Colonic mucosa (tissue), 4 donors: ENCODE measurements at places on chromosomes 5 and 9. TPM values are rescaled to one million over a fixed set of nuclear protein-coding genes. Genes with fewer than 3 reads are reported as not detected.

The TEX10 gene
- total RNA-seq: 8.3 TPM

The OMD gene
- 0.37 TPM for total RNA-seq

The ITK gene
- total RNA-seq: 1.4 TPM

The TIMD4 gene
- 0.42 TPM for total RNA-seq

The CTSV gene
- 4.8 TPM for total RNA-seq

The SPARC gene
- 258 TPM for total RNA-seq

- DNase-seq: no peak
Measured at GRCh38 chr9:134217431-134218210, 53.3 kb upstream of the RNU6ATAC start.

GRCh38 chr5:26881901-26882300 lies 156.5 kb downstream of the CDH9 start:
- no peak for DNase-seq

DNA sequence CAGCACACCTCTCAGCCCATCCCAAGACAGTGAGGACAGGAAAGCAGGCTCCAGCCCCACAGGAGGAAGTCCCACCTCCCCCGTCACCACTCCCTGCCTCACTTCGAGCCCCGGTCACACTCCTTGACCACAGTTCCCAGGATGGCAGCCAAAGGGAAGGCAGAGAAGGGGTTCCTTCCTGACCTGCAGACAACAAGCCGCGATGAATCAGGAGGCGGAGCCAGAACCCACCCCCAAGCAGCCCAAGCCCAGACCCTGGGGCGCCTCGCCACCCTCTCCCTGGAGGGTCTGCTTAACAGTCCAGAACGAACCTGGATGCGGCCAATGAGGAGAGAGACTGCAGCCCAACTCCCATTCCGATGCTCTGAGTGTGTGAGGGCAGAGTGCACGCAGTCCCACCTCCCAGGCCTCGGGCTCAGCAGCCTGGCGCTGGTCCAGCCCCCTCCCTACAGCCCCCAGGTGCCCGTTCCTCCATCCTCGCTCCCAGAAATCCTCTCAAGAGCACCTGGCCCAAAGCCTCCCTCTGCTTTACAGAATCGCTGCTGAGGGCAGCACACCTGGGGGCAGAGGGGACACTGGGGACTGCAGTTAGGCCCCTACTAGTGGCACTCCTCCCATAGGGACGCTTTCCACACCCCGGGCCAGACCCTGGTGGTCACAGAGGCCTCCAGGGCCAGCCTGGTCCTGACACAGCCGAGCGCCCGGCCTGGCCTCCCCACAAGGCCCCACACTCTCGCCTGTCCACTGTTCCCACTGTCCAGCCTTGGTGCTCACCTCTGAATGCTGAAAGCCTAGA lies 69.6 kb upstream of the LRRTM2 start:
- DNase-seq: no peak

DNA sequence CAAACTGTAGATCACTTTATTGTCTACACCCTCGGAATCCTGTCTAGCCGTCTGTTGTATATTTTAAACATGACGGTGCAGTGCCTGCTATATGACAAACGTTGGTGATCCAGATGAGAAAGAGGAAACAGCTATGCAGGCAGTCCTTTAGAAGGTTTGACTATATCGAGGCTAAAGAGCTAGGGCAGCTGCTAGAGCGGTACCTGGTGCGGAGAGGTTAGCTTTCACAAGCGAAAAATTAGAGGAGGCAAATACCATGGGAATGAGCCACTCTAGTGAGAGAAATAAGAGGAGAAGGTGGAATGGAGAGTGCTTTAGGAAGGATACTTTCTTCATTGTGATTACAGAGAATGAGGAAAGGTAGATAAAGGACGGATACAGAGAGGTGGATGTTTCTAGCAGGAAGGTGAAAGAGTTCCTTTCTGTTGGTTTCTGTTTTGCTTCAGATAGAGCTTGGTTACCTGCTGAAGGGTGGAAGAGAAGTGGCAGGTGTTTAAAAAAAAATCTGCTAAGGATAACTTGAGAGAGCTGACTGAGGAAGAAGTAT lies 959 bp upstream of the FBXL17 start:
- DNase-seq: no peak

- DNase-seq: peak; percentile 81
Measured at GRCh38 chr9:124220946-124221451, 36.8 kb upstream of the NEK6 start.

GRCh38 chr9:97484134-97484533 lies 17.3 kb upstream of the TMOD1 start:
- no peak for DNase-seq

DNA sequence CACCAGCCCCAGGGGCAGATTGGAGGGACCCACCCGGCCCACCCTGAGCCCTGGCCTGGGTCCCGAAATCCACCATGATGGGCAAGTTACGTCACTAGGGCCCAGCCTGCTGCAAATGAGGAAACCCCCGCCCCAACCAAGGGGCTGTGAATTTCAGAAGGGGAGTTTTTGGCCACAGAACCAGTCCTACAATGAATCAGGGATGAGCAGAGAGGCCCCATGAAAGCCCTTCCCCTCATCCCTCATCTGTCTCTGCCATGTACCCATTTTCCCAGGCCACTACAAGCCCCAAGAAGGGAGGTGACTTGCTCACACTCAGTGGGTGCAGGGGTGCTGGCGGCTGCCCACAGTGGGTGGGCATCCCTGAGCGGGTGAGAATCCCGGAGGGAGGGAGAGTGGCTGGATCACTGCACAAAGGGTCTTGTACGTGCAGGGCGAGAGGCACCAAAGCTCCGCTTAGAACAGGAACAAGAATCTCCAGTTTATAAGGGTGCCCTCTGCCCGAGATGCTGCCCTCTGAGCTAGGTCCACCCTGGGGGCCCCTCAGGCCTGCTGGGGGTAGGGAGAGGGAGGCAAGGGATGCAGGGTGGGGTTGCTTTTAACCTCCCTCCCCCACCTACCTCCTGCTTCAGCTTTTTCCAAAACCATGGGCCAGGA lies 10.4 kb upstream of the TCF7 start:
- DNase-seq: no peak

DNA sequence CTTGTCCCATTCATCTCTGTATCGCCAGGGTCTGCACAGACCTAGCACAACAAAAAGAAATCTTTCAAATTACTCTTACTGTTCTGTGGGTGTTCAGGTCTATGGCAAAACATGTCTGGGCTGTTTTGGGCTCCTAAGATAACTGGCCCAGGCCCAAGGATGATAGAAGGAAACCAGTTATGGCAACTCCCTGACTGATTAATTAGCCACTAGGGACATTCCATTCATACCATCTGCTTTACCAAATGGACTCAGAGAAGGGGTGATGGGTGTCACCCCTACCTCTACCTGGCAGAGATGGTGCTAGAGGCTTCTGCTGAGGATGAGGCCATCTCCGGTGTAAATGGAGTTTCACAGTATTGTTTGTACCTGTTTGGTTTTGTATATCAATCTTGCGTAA lies 1.9 kb downstream of the SLC31A2 start:
- no peak for DNase-seq

GRCh38 chr9:98135938-98136337 lies 16.9 kb upstream of the TRIM14 start:
- DNase-seq: no peak

DNA sequence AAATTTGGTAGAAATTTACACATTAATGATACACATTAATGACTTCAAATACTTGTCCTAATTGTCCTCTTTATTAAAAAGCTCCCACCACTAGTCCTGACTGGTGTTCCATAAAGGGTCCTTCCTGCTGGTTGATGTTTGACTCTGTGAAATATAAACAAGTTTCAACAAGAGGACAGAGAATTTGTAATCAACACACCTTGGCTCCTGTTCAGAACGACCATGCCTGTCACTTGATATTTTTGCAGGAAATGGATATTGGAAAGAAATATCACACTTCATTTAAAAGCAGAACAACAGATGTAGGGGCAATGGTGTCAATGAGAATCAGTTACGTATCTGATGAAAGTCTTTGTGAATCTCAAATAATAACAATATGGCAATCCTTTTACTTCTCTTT lies 211.7 kb downstream of the ENC1 start:
- DNase-seq: no peak

DNA sequence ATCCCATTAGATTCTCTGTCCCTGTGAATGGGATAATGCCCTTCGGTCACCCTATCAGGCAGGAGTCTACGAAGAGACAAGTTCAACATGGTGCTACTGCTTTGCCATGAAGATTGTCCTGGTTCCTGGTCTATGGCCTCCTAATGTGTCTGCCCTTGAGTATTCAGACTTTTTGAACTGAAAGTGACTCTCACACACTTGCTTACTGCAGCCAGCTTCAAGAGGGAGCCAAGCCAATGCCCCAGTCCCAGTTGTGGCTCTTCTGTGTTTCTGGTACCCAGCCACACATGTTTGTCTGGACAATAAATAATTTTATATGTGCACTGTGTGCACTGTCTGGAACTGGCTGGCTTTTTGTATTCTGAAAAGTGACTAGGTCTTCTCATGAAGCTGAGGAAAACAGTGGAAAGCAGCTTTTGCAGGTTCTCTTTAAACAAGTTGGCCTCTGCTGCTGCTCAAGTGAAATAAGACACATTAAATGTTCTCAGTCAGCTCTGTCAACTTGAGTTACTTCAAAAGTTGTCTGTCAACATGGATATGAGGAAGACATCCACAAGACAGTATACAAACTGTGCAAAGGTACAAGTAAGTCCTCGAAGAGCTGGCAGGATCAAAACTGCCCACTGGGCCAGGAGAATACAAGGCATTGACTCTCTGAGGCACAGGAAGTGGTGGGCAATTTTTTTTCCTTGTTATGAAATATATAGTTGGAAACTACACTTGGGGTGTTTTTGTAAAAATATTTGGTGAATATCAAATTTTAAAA lies 60.0 kb downstream of the ZNF608 start:
- DNase-seq: no peak

- no peak for DNase-seq
Measured at GRCh38 chr5:154793599-154794524, 38.7 kb downstream of the LARP1 start.

DNA sequence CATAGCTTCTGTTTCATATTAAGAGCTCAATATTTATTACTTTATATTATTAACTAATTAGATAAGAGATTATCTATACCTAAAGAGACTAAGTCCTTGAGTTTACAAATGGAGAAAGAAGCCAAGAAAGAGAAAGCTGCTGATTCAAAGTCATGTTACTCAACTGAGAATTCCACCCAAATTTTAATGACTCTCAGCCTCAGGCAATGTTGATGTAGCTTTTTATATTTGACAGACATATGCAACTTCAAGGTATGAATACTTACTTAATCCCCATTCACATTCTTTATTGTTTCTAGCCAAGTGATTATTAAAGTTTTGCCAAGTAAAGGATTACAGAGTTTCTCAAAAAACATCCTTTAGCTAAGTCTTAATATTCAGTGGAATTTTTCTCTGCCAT lies 527.5 kb upstream of the NMUR2 start:
- DNase-seq: no peak

- DNase-seq: no peak
Measured at GRCh38 chr5:164002628-164003027, 497.2 kb downstream of the MAT2B start.

GRCh38 chr9:137781906-137782585 lies 95.5 kb upstream of the CACNA1B start:
- no peak for DNase-seq

GRCh38 chr9:110940951-110941557 lies 97.2 kb downstream of the LPAR1 start:
- no peak for DNase-seq

DNA sequence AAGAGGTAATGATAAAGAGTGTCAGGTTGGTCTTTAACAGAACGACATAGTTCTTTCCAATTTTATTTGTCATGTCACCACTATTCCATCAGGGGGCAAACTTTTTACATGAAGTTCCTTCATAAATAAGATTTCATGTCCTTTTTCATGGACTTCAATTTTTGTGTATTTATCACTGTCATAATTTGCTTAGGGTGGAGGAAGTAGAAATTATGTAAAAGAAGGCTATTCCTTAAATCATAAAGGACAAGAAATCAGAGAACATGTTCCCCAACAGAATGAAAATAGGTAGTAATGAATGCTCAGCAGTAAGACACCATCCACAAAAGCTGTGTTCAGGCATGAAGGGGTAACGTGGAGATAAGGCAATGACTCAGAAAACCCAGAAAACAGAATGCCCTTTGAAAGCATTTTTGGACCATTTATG lies 72.7 kb downstream of the ZFAND5 start:
- DNase-seq: no peak

GRCh38 chr5:147072622-147073021 lies 162.2 kb upstream of the STK32A start:
- no peak for DNase-seq

DNA sequence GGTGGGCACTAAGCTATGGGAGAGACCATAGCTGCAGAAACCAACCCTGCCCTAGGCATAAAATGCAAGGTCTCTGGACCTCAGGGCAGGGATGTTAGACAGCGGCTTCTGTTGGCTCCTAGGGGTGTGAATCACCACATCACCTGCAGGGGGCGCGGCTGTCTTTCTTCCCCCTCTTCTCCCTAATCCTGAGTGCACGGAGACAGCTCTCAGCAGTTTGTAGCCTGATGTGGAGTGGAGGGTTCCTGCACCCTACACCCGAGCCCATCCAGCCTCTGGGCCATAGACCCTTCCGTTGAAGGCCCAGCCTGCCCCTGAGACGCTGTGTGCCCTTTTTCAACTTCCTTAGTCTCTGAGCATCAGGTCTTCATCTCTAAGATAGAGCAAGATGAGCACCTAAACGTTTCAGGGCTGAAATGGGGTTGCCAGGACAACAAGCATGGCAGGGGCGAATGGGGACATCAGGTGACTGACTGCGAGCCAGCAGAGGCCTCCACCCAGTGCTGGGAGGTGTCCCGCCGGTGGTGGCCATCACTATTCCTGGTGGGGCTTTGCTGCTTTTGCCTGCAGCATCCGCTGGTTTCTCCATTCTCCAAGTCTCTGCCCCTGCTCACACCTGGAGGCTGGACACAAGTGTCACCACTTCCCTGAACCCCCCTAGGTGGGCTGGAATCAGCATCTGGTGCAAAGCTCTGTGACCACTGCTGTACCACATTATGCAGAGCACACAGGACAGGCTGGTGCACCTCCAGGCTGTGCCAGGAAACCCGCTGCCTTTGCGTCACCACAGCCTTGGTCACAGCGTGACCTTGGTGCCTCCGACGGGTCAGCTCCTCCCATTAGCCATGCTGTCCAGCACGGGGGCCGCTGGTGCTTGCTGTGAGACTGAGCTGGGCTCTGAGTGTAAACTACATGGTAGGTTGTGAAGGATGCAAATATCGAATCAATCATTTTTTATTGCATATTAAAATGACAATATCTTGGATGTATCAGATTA lies 2.5 kb upstream of the SEC16A start:
- DNase-seq: peak; percentile 90

DNA sequence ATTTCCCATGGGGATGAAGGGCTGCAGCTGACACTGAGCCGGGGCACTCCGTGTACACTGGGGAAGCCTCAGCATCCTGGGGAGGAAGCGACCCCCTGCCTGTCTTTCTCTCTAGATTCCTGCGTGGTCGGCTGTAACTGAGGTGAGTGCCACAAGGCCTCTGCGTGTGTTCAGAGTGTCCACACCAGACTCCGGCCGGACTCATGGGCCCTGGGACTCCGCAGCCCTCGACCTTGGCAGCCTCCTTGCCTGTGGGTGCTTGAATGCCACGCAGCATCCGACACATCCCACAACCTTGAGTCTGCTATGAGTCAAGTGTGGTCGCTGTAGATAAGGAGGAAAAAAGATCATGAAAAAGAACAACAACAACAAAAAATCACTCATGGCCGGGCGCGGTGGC lies 23.4 kb downstream of the PAEP start:
- no peak for DNase-seq

- DNase-seq: no peak
Measured at GRCh38 chr9:12640016-12640587, 53.1 kb upstream of the TYRP1 start.

GRCh38 chr5:11252075-11252474 lies 491.0 kb upstream of the DAP start:
- no peak for DNase-seq
